ENCODE measurements at places on chromosomes 3 and 15. TPM values are rescaled to one million over a fixed set of nuclear protein-coding genes. Genes with fewer than 3 reads are reported as not detected.

DNA sequence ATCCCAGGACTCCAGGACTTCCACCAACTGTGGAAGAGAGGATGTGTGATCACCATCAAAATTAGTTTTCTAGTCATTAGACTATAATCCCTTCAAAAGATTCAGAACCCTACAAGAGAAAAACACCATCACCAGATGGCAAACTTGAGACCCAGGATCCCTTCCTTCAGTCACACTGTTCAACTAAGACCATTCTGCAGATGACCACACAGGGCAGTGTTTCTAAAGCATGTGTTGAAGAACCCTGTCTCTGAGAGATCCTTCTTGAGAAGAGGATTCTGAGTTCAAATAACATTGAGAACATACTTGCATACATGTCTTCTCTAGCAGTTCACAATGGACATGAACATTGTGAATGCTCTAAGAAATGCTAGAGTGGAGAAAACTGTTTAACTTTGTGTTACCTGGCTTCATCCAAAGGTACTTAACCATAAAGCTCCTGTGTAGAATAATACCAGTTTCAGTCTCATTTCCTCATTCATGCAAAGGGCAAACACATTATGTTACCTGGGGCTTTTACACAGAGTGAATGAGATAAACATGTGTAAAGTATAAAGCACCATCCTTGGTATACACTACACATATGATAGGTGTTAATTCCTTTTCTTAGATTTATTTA lies 2.4 kb upstream of the ADGRG7 start:
- no peak overlapping the region for H3K27ac ChIP-seq
- H3K27me3 ChIP-seq, result no peaks in the 10 kb centered on the region
- no peaks in the 10 kb centered on the region for H3K36me3 ChIP-seq
- DNase-seq, result no peak

DNA sequence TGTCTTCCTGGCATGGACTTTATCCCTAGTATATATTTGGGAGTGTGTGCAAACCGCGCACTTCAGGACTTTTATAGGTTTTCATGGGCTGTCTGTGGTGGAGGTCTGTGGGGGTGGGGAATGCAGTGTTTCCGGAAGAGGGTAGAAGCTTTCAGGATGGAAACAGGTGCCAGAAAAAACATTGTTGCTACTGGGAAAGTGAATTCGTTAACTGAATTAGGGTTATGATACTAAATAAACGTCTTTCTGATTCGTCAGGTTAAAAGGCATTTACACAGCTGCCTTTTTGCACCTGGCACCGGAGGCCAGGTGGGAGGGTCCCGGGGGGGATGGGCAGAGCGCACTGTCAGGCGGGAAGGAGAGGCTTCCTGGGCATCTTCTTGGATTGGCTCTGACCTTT lies 62.1 kb downstream of the SLCO3A1 start:
- H3K4me3 ChIP-seq, result no peak overlapping the region
- no peaks in the 10 kb centered on the region for H3K27me3 ChIP-seq
- no peaks in the 10 kb centered on the region for H3K4me1 ChIP-seq
- no peak overlapping the region for H3K27ac ChIP-seq

- DNase-seq, result no peak
- H3K27me3 ChIP-seq, result no peaks in the 10 kb centered on the region
- no peak overlapping the region for H3K4me3 ChIP-seq
- no peaks in the 10 kb centered on the region for H3K36me3 ChIP-seq
- H3K4me1 ChIP-seq, result no peaks in the 10 kb centered on the region
Observed at GRCh38 chr3:83928391-83928790, 1030.4 kb upstream of the CADM2 start.

DNA sequence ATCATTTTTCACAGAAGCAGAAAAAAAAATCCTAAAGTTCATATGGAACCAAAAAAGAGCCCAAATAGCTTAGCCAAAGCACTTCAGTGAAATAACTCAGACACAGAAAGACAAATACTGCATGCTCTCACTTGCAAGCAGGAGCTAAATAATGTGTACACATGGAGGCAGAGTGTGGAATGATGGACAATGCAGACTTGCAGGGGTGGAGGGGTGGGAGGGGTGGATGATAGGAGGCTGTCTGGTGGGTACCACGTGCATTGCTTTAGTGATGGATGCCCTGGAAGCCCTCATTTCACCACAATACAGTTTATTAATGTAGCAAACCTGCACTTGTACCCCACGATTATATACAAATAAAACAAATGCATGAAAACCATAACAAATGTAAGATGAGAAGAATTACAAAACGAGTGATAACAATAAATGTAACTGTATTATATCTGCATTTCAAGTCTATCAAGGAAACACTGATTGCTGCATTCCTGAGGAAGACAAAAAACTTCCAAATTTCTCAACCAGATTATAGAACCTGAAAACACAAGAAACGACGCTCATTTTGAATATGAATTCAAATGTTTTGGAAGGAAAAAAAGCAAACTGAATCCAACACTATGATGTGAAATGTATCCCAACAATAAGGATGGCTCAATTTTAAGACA lies 96.5 kb downstream of the DLG1 start:
- peaks cover 56% of the 10 kb centered on the region for H3K4me1 ChIP-seq
- no peak overlapping the region for H3K27ac ChIP-seq
- DNase-seq, result no peak
- H3K4me3 ChIP-seq, result no peak overlapping the region
- H3K36me3 ChIP-seq, result no peaks in the 10 kb centered on the region

DNA sequence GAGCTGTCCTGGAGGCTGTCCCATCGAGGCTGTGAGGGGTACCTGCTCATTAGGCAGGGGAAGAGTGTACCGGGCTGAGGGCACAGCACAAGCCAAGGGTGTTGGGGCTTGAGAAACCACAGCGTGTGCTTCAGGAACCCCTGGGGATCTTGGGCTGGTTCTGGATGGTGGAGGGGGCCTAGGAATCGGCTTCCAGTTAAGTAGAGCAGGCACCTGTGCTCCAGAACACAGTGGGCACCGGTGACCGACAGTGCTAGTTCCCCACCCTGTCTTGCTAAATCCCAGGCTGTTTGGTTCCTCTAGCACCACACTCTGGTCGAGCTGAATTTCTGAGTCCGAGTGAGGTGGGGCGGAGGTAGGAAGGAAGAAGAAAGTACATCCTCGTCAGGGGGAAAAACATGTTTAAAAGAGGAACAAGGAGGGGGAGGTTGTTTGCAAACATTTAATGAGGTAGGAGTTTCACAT lies 29.1 kb downstream of the SLC6A6 start:
- H3K36me3 ChIP-seq, result no peaks in the 10 kb centered on the region
- H3K27me3 ChIP-seq, result no peaks in the 10 kb centered on the region
- H3K27ac ChIP-seq, result peak overlapping the region; percentile 98
- no peak for DNase-seq
- peaks cover 52% of the 10 kb centered on the region for H3K4me1 ChIP-seq

- DNase-seq, result no peak
- no peaks in the 10 kb centered on the region for H3K36me3 ChIP-seq
- peak overlapping the region; percentile 69 for H3K4me3 ChIP-seq
- peaks cover 40% of the 10 kb centered on the region for H3K4me1 ChIP-seq
Observed at GRCh38 chr15:41494190-41494921, 682 bp downstream of the ITPKA start.

DNA sequence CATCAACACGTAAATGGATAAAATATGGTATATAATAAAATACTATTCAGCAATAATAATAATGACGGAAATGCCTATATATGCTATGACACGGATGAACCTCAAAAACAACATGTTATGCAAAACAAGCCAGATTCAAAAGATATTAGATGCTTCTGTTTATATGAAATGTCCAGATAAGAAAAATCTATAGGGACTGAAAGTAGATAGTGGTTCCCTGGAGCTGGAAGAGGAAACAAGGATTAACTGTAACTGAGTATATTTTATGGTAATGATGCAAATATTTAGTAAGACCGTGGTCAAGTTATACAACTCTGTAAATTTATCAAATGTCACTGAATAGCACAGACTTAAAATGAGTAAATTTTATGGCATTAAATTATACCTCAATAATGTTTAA lies 25.8 kb upstream of the WDR49 start:
- H3K4me3 ChIP-seq, result no peak overlapping the region
- no peak for DNase-seq
- H3K36me3 ChIP-seq, result peaks cover 68% of the 10 kb centered on the region
- no peaks in the 10 kb centered on the region for H3K27me3 ChIP-seq
- H3K4me1 ChIP-seq, result no peaks in the 10 kb centered on the region
- no peak overlapping the region for H3K27ac ChIP-seq

DNA sequence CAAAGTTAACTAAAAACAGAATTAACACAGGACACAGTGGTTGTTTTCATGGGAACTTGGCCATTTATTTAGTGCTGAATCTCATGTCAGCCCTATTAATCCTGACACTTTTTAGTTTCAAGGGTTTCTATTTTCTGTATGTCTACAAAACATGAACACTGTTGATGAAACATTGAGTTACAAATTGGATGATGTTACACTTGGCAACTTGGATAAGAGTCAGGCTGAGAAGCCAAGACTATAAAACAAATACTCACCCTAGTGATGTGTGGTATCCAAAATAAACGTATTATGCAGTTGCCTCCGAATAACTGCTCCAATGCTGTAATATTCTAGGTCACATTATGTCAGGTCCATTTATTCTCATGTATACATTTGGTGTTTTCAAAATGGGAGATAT lies 349.6 kb downstream of the ZIC1 start:
- no peak overlapping the region for H3K4me3 ChIP-seq
- H3K27ac ChIP-seq, result no peak overlapping the region
- no peak for DNase-seq
- peaks cover 6% of the 10 kb centered on the region for H3K4me1 ChIP-seq
- no peaks in the 10 kb centered on the region for H3K27me3 ChIP-seq

- H3K4me3 ChIP-seq, result no peak overlapping the region
- no peaks in the 10 kb centered on the region for H3K27me3 ChIP-seq
- no peaks in the 10 kb centered on the region for H3K36me3 ChIP-seq
- DNase-seq, result no peak
- no peaks in the 10 kb centered on the region for H3K4me1 ChIP-seq
- no peak overlapping the region for H3K27ac ChIP-seq
Observed at GRCh38 chr3:68666429-68667136, 265.8 kb downstream of the TAFA4 start.

- peaks cover 76% of the 10 kb centered on the region for H3K36me3 ChIP-seq
- H3K27ac ChIP-seq, result no peak overlapping the region
- no peaks in the 10 kb centered on the region for H3K4me1 ChIP-seq
- no peak overlapping the region for H3K4me3 ChIP-seq
Observed at GRCh38 chr3:197686899-197687298, 49.8 kb downstream of the RUBCN start.

DNA sequence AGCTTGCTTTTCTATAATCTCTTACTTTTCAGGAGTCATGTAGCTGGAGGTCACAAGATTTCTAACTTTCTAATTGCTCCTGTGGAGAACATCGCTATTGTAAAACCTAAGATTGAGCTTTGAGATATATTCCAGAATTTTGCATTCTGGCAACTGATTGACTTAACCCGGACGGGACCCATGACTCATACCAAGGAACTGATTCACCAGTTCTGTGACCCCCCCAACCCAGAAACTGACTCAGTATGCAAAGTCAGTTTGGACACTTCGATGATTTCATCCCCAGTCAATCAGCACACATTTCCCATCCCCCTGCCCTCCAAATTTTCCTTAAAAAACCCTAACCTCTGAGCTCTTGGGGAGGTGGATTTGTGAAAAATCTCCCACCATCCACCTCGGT lies 396.5 kb upstream of the GBE1 start:
- H3K36me3 ChIP-seq, result no peaks in the 10 kb centered on the region
- DNase-seq, result no peak
- H3K4me3 ChIP-seq, result no peak overlapping the region
- no peaks in the 10 kb centered on the region for H3K4me1 ChIP-seq
- H3K27me3 ChIP-seq, result no peaks in the 10 kb centered on the region
- no peak overlapping the region for H3K27ac ChIP-seq

DNA sequence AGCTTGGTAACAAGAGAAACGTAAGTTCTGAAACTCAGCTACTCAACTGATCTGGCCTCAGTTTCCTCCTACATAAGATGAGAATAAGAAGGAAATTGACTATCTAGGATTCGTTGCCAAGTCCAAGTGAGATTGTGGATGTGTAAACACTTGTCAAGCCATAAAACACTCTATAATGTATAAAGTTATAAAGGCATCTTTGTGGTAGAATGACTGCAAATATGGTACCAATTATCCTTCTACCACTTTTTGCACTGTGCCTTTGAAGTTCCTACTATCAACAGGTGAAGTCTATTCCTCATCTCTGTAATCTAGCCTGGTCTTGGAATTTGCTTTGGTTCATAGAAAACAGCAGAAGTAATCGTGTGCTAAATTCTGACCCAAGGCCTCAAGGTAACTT lies 138.2 kb downstream of the GADL1 start:
- H3K4me1 ChIP-seq, result no peaks in the 10 kb centered on the region
- H3K27ac ChIP-seq, result no peak overlapping the region
- DNase-seq, result no peak
- no peaks in the 10 kb centered on the region for H3K36me3 ChIP-seq

- no peaks in the 10 kb centered on the region for H3K36me3 ChIP-seq
- no peaks in the 10 kb centered on the region for H3K4me1 ChIP-seq
- no peak overlapping the region for H3K4me3 ChIP-seq
- H3K27me3 ChIP-seq, result no peaks in the 10 kb centered on the region
- H3K27ac ChIP-seq, result no peak overlapping the region
- peak; percentile 9 for DNase-seq
Observed at GRCh38 chr3:84836961-84837360, 121.8 kb upstream of the CADM2 start.

DNA sequence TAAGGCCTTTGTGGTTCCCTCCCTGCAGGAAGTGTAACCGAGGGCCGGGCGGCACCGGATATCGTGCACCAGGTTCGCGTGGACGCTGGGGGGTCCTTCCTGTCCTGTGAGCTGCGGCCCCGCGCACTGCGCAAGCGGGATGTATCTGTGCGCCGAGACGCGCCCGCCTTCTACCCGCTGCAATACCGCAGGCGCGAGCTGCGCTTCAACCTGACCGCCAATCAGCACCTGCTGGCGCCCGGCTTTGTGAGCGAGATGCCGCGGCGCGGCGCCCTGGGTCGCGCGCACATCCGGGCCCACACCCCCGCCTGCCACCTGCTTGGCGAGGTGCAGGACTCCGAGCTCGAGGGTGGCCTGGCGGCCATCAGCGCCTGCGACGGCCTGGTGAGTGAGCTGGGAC lies 35.9 kb downstream of the SAXO2 start:
- no peaks in the 10 kb centered on the region for H3K4me1 ChIP-seq
- DNase-seq, result no peak
- no peaks in the 10 kb centered on the region for H3K36me3 ChIP-seq

DNA sequence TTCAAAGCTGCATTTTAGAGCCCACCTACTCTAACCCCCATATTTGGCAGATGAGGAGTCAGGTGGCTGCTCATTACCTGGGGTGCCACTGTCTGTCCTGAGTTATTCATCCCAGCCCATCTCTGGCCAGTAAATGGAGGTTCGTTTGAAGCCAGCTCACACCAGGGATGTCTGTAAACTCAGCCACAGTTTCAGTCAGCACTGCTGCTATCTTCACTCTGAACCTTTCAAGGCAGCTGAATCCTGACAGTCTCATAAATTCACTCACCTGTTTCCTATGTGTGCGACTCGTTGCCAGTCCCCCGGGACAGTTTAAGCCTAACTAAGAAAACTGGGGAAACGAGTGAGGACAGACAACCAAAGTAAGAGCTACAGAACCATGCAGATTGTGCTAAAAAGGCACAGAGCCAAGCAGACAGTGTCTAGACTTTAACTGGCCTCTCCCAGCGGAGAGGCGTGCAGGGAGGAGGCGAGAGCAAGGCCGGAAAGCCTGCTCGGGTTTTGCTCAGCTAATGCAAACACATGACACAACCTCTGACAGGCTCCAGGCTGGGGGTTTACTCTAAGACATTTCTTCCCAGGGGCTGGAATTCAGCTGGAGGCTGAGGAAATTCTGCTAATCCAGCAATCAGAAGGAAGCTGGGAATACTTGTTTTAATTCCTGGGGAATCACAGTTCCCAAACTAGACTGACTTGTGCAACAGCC lies 12.0 kb downstream of the FSTL1 start:
- peak; percentile 89 for DNase-seq
- H3K27me3 ChIP-seq, result no peaks in the 10 kb centered on the region
- no peaks in the 10 kb centered on the region for H3K36me3 ChIP-seq

INTS14 gene
- total RNA-seq, result 34.6 TPM

CPNE4 gene
- 1.9 TPM for total RNA-seq

Measured in left lung (tissue), 14 donors.